Activated naive CD4-positive, alpha-beta T cell treated with anti-CD3 and anti-CD28 coated beads for 36 hours (primary cell): ENCODE measurements at places on chromosomes 5 and 9. TPM values are rescaled to one million over a fixed set of nuclear protein-coding genes. Genes with fewer than 3 reads are reported as not detected.

DNA sequence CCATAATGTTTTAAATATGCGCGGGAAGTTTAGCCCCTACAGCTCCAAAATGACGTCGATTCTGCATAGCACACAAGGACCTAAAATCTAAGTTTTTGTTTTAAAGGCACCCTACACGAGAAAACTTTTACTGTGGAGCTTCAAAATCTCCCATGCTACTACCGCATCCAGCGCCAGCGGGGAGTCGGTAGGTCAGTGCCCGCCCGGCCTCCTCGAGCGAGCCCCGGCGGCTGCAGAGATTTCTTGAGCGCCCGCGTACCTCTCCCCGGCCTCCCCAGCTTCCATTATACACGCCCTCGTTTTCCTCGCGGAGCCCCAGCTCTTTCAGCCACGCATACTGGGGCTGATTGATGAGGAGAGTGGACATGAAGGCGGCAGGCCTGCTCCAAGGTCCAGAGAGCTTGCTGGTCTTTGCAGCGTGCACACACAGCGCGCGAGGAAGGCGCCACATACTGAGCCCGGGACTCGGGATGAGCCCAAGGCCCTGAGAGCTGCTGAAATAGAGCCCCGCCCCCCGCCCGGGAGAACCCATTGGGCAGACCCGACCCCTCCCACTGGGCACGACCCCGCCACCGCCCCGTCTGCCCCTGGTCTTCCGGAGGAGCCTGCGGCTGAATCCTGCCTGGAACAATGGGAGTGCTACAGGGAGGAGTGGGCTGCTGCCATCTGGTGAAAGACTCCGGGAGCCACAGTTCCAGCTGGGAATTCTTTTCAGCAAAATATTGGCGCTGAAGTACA, at the start of gene ALDH7A1:
TSS of gene ALDH7A1 (minus strand) at position 472 of the 738 bp plus-strand sequence. CDS start at position 451, 21 bp downstream.
- peaks cover 6% of the 10 kb centered on the region for H3K4me1 ChIP-seq
- peak; percentile 57 for DNase-seq
- peak within 1 kb of the TSS; percentile 80 for H3K4me3 ChIP-seq
- H3K36me3 ChIP-seq: no peaks in the 10 kb centered on the region
- H3K27ac ChIP-seq: no peak within 1 kb of the TSS

GRCh38 chr5:104347119-104347708, 784.6 kb upstream of the NUDT12 start:
- no peaks in the 10 kb centered on the region for H3K4me1 ChIP-seq
- H3K4me3 ChIP-seq: no peak overlapping the region
- no peaks in the 10 kb centered on the region for H3K27me3 ChIP-seq
- no peak for DNase-seq
- H3K36me3 ChIP-seq: no peaks in the 10 kb centered on the region

DNA sequence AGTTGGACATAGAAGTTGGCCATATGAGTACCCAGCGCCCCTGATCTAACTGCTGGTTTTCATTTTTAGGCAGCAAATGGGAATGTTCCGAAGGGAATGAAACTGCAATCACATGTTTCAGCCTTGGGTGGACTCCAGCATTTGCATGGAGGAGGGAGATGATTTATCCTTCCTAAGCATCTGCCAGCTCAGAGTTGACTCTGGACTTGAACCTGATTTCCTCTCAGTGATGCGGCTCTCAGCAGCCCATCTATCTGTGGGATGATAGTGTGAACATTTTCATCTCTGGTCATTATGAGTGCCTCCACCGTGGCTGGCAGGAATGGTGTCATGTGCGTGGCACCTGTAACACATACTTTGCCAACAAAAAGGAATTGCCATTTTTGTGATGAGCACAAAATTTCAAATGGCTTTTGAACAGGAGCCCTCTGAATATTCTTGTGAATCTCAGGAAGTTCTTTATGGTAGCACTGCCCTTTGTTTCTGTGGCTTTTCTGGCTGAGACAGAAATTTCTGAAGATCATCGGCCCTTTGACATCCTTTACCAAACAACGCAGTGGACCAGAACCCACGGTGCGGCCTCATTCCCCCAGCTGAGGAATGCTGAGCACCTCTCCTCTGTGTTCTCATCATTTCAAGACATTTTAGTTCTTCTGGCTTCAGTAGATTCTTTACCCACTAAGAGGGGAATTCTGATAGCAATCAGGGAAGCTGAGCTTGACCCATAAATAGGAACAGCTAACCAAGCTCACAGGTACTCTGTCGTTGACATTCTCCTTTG, 28.5 kb downstream of the FUBP3 start:
- DNase-seq: no peak
- H3K4me1 ChIP-seq: peaks cover 1% of the 10 kb centered on the region
- H3K27ac ChIP-seq: no peak overlapping the region
- no peaks in the 10 kb centered on the region for H3K27me3 ChIP-seq
- peaks cover 23% of the 10 kb centered on the region for H3K36me3 ChIP-seq
- H3K4me3 ChIP-seq: no peak overlapping the region

DNA sequence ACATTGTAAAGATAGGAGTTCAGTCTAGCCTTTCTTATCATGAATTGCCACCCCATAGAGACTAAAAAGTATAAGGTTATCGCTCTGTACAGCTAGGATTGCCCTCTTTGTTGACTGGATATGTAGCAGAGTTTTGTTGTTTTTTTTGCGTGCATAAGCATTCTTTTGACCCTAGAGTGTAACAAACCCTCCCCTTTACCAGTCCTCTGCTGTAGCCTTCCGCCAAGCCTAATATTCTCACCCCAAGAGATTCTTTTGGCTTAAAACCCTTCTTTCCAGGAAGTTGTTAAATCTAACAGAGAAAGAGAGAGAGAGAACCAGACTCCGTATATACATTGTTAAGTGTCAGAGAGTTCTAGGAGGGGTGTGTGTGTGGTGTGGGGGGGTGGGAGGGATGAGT, 113.9 kb downstream of the FGF1 start:
- H3K4me1 ChIP-seq: peaks cover 9% of the 10 kb centered on the region
- no peaks in the 10 kb centered on the region for H3K27me3 ChIP-seq
- no peak overlapping the region for H3K4me3 ChIP-seq
- H3K27ac ChIP-seq: no peak overlapping the region
- H3K36me3 ChIP-seq: no peaks in the 10 kb centered on the region

GRCh38 chr9:119334745-119335144, 34.5 kb downstream of the BRINP1 start:
- no peak for DNase-seq
- H3K27ac ChIP-seq: no peak overlapping the region
- no peaks in the 10 kb centered on the region for H3K36me3 ChIP-seq
- peaks cover 3% of the 10 kb centered on the region for H3K27me3 ChIP-seq
- H3K4me3 ChIP-seq: no peak overlapping the region
- no peaks in the 10 kb centered on the region for H3K4me1 ChIP-seq

- H3K27me3 ChIP-seq: peaks cover 19% of the 10 kb centered on the region
- DNase-seq: no peak
- no peaks in the 10 kb centered on the region for H3K4me1 ChIP-seq
Observed at GRCh38 chr9:77125665-77126064, 51.7 kb upstream of the VPS13A start.

DNA sequence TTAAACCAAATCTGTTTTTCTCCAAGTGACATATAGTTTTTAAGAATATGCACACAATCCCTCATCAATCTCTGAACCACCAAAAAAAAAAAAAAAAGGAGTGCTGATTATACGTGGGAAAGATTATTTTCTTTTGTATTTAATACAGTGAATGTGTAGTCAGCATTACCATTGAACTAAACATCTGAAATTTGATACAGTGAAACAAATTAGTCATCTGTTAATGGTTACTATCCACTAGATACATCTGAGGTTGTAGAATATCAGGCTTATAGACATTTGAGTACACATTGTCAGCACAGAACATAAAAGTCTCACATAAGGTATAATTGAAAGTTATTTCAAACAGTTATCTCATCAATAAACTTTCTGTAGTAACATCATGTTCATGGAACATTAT, 87.0 kb downstream of the SLF1 start:
- no peaks in the 10 kb centered on the region for H3K27me3 ChIP-seq
- DNase-seq: no peak
- H3K4me1 ChIP-seq: peaks cover 3% of the 10 kb centered on the region
- no peak overlapping the region for H3K27ac ChIP-seq
- no peak overlapping the region for H3K4me3 ChIP-seq

GRCh38 chr5:39455645-39456044, 30.9 kb upstream of the DAB2 start:
- H3K36me3 ChIP-seq: no peaks in the 10 kb centered on the region
- no peak overlapping the region for H3K27ac ChIP-seq
- peaks cover 26% of the 10 kb centered on the region for H3K27me3 ChIP-seq

- H3K36me3 ChIP-seq: peaks cover 10% of the 10 kb centered on the region
- no peak overlapping the region for H3K27ac ChIP-seq
- H3K4me3 ChIP-seq: no peak overlapping the region
- DNase-seq: no peak
- H3K4me1 ChIP-seq: no peaks in the 10 kb centered on the region
Observed at GRCh38 chr5:107873877-107874276, 203.1 kb upstream of the EFNA5 start.

DNA sequence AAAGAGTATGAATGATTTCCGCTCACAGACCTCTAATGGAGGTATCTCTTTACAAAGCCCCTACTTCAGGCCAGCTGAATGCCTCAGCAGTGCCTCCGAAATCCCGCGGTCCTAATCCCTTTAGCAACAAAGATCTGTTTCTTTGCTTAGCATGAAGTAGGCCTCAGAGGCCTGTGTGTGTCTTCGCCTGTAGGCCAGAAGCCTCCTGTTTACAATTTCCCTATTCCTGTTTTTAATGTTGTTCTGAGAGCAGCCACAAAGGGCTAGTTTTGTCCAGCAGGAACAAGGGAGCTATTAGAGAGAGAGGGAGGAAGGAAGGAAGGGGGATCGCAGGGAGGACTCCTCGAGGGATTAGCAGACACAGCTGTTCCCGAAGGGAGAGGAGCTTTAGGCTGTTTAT, 166.4 kb upstream of the SPRY4 start:
- no peaks in the 10 kb centered on the region for H3K36me3 ChIP-seq
- H3K27ac ChIP-seq: no peak overlapping the region
- DNase-seq: no peak

Gene PCDHB15
- not detected for total RNA-seq

Gene ECSCR
- total RNA-seq: 0.81 TPM

Gene PTGS1
- total RNA-seq: not detected

Gene MARCOL
- total RNA-seq: not detected
